Lower lobe of right lung (tissue), 2 donors: ENCODE measurements at places on chromosomes 2 and 18.

- DNase-seq: no peak
Measured at GRCh38 chr2:203722411-203722810, 16.0 kb downstream of the CD28 start.

DNA sequence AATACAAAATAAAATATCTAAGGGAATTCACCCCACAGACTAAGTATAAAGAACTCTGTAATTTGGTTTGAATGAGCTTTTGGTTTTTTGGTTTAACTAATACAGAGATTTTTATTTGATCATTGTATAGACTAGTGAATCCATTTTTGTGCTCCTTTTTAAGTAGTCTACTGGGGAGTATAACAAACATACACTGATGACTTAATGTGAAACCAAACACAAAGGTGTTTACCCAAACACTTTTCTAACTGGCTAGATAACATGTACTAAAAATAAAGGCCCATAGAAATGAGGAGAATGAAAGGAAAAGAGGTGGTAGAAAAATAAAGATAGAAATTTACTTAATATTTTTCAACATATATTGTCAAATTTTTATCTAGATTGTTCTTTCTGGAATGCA, 146.0 kb downstream of the NRXN1 start:
- DNase-seq: no peak

DNA sequence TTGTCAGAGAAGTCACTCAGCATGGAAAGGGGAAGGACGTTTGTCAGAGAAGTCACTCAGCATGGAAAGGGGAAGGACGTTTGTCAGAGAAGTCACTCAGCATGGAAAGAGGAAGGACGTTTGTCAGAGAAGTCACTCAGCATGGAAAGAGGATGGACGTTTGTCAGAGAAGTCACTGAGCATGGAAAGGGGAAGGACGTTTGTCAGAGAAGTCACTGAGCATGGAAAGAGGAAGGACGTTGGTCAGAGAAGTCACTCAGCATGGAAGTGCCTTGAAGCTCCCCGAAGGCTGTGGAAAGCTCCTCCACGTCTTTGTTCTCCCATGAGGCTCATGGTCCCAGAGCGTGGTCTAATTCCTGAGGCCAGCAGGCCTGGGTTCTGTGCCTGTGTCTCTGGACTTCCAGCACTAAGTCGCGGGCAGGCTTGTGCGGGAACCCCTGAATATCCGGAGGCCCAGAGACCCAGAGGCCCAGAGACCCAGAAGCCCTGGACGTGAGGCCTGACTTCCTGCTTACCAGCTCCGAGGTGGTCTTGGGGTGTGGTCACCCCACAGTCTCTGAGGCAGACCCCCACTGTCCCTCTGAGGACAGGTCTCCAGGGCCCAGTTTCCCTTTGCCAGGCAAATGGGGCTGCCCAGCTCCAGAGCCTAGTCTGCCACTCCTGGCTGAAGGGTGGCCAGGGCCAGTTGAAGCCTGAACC, 70.4 kb upstream of the TWIST2 start:
- DNase-seq: no peak

DNA sequence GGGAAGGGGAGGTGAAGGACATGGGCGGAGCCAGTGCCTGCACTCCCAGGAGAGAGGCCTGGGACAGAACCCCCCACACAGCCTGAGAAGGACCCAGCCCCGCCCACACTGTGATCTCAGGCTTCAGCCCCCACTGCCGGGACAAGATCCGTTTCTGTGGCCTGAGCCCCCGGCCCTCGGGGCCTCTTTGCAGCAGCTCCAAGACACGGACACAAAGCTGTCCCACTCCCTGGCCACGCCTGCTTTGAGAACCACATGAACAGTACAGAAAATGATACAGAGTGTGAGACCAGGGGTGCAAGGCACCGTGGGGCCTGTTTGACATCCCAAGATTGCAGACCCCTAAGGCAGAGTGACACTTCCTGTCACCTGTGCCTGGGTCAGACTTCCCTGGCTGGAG, 74.5 kb downstream of the TWIST2 start:
- DNase-seq: no peak

DNA sequence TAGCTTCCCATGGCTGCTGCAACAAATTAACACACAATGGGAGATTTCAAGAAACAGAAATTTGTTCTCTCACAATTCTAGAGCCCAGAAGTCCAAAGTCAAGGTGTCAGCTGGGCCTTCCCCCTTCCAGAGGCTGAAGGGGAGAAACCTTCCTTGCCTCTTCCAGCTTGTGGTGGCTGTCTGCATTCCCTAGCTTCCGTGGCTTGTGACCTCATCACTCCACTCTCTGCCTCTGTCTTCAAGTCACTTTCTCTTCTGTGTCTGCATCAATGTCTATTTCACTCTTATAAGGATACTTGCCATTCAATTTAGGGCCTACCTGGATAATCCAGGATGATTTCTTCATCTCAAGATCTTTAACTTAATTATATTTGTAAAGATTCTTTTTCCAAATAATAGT, 16.8 kb upstream of the SRBD1 start:
- no peak for DNase-seq

DNA sequence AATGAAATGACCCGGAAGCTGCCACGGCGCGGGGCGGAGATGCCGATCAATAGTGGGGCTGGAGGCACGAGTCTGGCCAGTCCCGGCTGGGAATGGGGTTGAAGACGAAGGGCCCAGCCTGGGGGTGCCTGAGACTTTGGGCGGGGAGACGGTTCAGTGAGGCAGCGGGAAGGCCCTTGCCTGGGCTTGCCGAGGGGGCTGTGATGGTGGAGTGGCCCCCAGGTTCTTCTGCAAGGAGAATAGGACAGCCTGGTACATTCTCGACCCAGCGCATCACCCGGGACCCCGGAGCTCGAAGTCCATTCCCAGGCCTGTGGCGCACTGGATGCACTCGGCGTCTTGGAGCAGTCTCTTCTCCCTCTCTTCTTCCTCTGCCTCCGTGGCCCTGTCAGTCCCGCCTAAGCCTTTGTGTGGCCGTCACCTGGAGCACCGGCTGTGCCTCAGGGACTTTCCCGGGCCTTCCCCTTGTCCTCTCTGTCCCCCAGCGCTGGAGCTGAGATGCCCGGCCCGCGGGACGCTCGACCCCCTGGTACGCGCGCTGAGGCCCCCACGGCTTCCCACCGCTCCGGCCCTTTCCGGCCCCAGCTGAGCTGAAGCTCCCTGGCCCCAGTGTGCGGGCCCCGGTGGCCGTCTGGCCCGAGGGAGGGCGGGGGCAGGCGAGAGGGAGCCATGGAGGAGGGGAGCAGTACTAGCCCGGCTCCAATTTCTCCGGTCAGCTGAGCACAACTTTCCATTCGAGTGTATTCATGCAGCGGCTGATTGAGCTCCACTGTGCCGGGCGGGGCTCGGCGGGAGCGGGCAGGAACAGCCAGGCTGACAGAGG, 8.0 kb downstream of the SIX3 start:
- DNase-seq: peak; percentile 28

- DNase-seq: no peak
Measured at GRCh38 chr2:224966613-224967012, 75.7 kb downstream of the DOCK10 start.

DNA sequence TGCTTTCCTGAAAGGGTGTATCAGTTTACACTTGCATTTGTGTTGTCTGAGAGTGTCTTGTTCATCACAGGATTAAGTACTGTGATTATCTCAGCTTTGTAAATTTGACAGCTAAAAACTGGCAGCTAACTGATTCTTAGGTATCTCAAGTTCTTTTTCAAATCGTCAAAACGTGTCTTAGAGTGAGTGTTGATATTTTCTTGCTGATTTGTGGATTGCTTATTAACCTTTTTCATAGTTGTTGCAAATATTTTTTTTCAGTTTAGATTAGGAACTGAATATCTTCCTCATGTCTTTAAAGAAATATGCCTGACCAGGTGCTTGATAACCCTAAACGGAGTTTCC, 41.9 kb downstream of the LRRFIP1 start:
- DNase-seq: no peak
